Stimulated activated CD8-positive, alpha-beta memory T cell treated with anti-CD3 and anti-CD28 coated beads, Interleukin-2, amount 100 ng/mL, for 1 hour (primary cell): ENCODE measurements at places on chromosomes 6 and 20.

DNA sequence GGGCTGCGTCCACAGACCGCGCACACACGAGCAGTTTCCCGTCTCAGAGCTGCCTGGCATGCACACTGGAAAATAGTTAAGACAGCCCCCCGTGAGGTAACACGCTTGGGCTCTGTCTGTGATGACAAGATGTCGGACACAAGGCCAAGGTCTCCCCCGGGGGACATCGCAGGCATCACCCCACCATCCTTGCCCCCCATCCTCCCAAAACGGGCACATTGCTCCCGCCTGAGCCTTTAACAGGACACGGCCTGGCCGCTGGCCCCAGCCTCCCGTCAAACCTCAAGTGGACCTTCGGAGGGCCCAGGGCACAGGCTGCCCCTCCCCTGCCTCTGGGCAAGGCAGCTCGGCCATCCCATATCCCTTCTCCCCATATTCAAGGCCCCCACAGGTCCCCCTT lies 5.6 kb downstream of the KCNQ2 start:
- DNase-seq, result no peak

DNA sequence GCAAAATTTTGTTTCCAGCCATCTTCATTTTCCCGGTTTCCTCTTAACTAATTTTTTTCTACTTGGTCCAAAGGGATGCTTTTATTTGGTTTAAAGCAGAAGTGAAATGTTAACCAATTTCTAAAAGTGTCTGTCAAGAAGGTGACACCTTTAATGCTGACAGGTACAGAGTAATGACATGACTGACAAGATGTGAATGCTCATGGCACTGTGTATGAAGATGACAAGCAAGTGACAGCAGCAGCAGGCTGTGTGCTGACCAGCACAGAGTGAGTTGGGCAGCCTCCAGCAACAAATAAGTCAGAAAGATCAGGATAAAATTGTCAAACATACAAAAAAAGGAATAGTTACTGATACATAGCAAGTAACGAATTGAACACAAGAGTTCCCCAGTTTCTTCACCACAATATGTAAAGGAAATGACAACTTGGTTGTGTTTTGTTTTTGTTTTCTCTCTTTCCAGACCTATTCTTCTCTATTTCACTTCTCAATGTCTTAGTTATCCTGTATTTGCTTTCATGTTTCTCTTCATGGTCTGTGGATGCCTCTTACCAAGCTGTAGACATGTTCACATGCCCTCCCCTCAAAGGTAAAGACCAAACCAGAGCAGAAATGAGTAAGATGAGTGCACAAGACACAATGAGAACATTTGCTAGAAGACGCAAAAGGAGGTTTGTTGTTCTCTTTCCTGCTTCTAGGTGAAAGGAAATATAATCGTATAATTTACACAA lies 174.9 kb downstream of the FRK start:
- DNase-seq, result no peak

GRCh38 chr6:145789443-145789842 lies 25.2 kb downstream of the FBXO30 start:
- DNase-seq, result no peak

DNA sequence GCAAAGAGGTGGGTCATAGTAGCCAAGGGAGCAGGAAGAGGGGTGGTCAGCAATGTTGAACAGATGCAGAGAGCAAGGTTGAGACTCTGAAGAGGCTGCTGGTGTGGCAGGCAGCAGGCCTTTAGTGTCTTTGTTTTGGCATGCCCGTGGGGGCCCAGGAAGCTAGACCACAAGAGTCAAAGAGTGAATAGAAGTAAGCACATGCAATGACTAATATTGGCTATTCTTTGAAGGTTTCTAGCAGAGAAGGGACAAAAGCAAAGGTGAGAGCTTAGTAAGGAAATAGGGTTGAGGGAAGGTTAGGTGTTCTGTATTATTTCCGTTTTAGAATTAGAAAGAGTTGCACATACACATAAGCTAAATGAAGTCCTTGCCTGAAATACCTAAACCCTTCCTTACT lies 18.8 kb downstream of the TDRD6 start:
- DNase-seq, result no peak

DNA sequence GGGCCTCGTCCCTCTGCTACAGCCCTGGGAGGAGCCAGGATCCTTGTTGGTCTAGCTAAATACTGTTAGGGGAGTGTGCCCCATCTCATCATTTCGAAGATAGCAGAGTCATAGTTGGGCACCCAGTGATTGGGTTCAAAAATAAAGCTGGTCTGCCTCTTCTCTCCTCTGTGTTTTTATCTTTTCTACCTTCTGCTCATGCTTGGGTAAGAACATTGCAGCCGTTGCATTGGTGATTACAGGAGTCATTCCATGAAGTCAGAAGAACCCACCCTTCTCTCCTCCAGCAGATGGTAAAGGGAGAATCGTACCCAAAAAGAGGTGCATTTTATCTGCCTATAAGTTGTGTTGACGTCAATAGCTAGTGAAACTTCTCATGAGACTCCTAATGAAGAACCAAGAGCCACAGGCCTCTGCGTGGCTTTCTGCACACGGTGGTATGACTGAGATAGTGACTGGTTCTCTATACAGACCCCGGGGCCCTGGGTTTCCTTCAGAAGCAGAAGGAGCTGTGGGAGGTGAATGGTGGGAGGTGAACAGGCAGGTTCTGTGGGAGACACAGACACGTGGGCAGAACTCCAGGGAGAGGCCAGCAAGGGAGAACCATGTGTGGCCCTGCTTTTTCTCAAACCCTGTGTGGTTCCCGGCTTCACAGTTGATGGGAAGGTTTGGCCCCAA lies 5.7 kb upstream of the FAM209A start:
- no peak for DNase-seq

GRCh38 chr6:137740091-137740755 lies 126.8 kb upstream of the TNFAIP3 start:
- no peak for DNase-seq

- DNase-seq, result no peak
Observed at GRCh38 chr6:45803071-45803470, 212.6 kb downstream of the CLIC5 start.

GRCh38 chr20:52270696-52271095 lies 79.1 kb upstream of the ZFP64 start:
- no peak for DNase-seq

- DNase-seq, result no peak
Observed at GRCh38 chr20:36541768-36542488, 609 bp downstream of the MYL9 start.

GRCh38 chr20:58402305-58402704 lies 13.3 kb downstream of the VAPB start:
- DNase-seq, result no peak

DNA sequence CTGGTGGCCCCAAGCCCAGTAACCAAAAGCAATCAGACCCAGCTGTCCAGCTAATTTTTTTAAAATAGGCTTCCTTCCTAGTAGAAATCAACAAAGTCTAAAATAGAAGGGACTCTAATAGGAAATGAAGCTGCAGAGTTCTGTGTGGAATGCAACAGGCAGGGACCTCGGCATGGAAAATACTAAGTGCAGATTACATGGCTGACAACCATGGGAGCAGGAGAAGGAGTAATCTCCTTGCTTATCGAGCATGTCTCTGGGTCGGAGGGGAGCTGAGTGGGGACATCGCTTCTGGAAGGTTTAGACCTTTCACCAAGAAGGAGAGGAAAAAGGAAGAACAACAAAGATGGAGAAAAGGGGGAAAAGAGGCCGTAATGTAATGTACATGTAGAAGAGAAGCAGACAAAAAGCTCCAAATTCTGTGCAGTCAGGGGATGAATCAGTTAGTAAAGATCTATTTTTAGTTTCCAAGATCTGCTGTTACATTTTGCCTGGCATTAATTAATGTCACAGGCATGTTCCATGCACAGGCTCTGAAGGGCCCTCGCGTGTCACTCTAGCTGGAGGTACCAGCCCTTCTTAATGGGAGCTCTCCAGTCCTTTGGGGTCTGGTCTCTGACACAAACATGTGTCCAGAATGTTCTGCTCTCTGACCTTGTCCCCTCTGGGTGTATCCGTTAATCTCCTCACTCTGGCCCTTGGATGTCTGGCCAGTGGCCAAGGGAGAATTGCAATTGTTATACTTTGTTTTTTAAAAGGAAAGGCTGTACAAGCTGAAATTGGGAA lies 16.6 kb upstream of the ZNF831 start:
- no peak for DNase-seq
